ENCODE measurements at places on chromosomes 16 and 17.

DNA sequence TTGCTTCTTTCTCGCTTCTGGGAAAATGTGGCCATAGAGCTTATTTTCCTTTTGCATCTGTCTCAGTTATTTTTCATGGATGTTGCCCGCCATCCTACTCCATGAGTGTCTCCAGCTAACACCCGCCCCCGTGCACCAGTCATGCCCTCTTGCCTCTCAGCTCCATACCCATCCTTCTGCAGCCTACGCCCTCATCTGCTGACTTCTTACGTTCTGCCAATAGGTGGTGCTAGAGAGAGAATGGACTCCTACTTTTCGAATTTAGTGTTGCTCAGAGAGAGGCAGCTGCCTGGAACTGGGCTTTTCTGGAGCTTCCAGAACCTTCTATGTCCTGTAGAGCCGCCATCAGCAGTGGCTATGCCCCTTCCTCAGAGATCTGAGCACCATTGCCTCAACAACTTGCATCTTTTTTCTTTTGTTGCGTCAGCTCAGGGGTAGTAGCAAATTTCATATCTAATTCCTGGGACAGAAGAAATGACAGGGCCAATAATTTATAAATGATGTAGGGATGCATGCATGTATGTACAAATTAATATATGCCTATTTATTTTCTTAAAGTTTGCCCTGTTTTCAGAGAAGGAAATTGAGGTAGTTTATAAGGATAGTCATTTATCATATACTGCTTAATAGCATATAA is 119.7 kb upstream of the MYOCD start:
- DNase-seq, result no peak
- H3K27ac ChIP-seq, result no peak overlapping the region

- DNase-seq, result no peak
- no peaks in the 10 kb centered on the region for H3K27me3 ChIP-seq
- no peak overlapping the region for H3K4me3 ChIP-seq
- H3K4me1 ChIP-seq, result no peaks in the 10 kb centered on the region
Observed at GRCh38 chr17:63515426-63515825, 7.7 kb upstream of the KCNH6 start.

GRCh38 chr17:45936610-45937009 is 42.3 kb downstream of the MAPT start:
- H3K4me1 ChIP-seq, result no peaks in the 10 kb centered on the region
- no peaks in the 10 kb centered on the region for H3K36me3 ChIP-seq
- no peak overlapping the region for H3K4me3 ChIP-seq
- DNase-seq, result no peak

GRCh38 chr16:4077174-4077649 is 39.0 kb downstream of the ADCY9 start:
- H3K4me1 ChIP-seq, result peaks cover 19% of the 10 kb centered on the region
- peak; percentile 15 for DNase-seq
- H3K27me3 ChIP-seq, result no peaks in the 10 kb centered on the region

GRCh38 chr16:678209-678857 is 1.9 kb upstream of the STUB1 start:
- H3K4me3 ChIP-seq, result no peak overlapping the region
- peaks cover 5% of the 10 kb centered on the region for H3K4me1 ChIP-seq
- H3K36me3 ChIP-seq, result no peaks in the 10 kb centered on the region

DNA sequence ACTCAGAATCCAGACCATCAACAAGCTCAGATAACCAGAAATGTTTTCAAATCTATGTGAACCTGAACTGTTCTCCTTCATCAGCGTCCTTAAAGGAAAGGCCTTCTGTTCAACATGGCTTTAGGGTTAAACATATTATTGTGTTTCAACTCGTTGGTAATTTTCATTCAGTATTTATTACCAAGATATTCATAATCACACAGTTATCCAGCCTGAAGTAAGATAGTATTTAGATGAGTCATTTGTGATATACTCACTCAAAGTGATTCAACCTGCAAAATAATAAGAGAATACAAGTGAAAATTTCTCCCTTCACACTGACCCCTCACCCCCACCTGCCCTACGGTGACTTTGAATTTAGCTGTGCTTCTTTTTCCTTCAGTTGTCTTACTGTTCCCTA is 3.0 kb downstream of the CYLD start:
- H3K4me3 ChIP-seq, result peak overlapping the region; percentile 59
- H3K27me3 ChIP-seq, result no peaks in the 10 kb centered on the region
- no peak for DNase-seq
- peaks cover 55% of the 10 kb centered on the region for H3K4me1 ChIP-seq
- peak overlapping the region; percentile 100 for H3K27ac ChIP-seq

GRCh38 chr17:56648806-56649205 is 55.3 kb downstream of the NOG start:
- H3K4me3 ChIP-seq, result no peak overlapping the region
- H3K27me3 ChIP-seq, result no peaks in the 10 kb centered on the region
- H3K4me1 ChIP-seq, result no peaks in the 10 kb centered on the region
- H3K36me3 ChIP-seq, result no peaks in the 10 kb centered on the region
- no peak for DNase-seq
- H3K27ac ChIP-seq, result no peak overlapping the region

GRCh38 chr17:74274060-74274708 is at the start of gene DNAI2:
Gene DNAI2, plus strand, starts transcription at chr17:74274234. Its CDS starts 7,584 bp downstream, at chr17:74281818.
- H3K36me3 ChIP-seq, result no peaks in the 10 kb centered on the region
- peaks cover 14% of the 10 kb centered on the region for H3K4me1 ChIP-seq
- no peak within 1 kb of the TSS for H3K27ac ChIP-seq
- H3K27me3 ChIP-seq, result no peaks in the 10 kb centered on the region
- H3K4me3 ChIP-seq, result peak within 1 kb of the TSS; percentile 50

GRCh38 chr17:59105852-59106462 is 723 bp downstream of the TRIM37 start:
- no peaks in the 10 kb centered on the region for H3K36me3 ChIP-seq
- DNase-seq, result peak; percentile 68
- peaks cover 11% of the 10 kb centered on the region for H3K4me1 ChIP-seq
- no peaks in the 10 kb centered on the region for H3K27me3 ChIP-seq
- peak overlapping the region; percentile 69 for H3K4me3 ChIP-seq

GRCh38 chr17:67059372-67059771 is 15.0 kb downstream of the CACNG1 start:
- DNase-seq, result no peak
- no peaks in the 10 kb centered on the region for H3K27me3 ChIP-seq
- no peak overlapping the region for H3K27ac ChIP-seq
- H3K36me3 ChIP-seq, result no peaks in the 10 kb centered on the region

Data from naive thymus-derived CD4-positive, alpha-beta T cell (primary cell).